ENCODE measurements at places on chromosomes 7 and 10.
A peak's percentile ranks its signal among the peaks of the same experiment; 100 is the strongest.

DNA sequence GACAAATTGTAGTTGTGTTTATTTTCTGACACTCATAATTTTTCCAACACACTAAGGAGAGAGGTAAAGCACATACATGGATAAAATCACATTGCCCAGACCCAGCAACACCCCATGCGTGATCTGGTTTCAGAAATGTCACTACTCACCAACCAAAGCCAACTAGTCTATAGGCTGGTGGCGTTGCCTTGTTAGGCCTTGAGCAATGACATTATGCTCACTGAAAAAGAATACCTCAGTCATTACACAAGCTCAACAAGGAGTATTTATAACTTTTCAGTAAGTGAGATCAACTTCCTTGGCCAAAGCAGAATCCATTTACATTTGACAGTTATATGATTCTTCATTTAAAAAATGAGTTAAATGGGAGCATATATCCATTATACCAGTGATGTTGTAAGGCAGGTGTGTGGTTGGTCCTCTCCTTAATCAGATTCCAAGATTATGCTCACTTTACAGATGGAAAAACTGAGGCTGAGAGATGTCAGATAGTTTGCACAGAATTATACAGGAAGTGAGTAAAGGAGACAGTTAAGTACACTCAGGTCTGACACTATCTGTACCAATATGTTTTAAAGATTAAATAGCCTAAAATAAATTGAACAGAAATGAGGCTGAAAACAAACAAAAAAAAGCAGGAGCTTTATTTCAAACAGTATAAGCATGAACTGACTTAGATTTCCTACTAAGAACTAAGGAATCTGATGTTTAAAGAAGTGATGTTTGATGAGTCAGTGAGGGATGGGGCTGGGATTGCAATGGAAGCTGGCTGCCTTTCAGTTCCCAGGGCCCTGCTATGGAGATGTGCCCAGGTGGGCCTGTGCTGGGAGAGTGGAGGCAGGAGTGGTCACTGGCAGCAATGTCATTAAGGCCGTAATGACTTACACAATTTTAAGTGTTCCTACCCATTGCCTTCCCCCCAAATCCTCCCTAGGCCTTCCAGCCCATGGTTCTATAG, 118.3 kb downstream of the RAPGEF5 start:
- DNase-seq = no peak

- no peak for DNase-seq
Observed at GRCh38 chr7:97005183-97006054, at the start of gene DLX6. TSS of gene DLX6 (plus strand) at chr7:97005553. CDS start at chr7:97005978, 425 bp downstream.

- DNase-seq = no peak
Observed at GRCh38 chr7:46089281-46089680, 168.2 kb upstream of the IGFBP3 start.

- no peak for DNase-seq
Observed at GRCh38 chr7:117043108-117043825, 90.0 kb downstream of the ST7 start.

GRCh38 chr7:82323806-82324205, 119.8 kb downstream of the CACNA2D1 start:
- DNase-seq = no peak

DNA sequence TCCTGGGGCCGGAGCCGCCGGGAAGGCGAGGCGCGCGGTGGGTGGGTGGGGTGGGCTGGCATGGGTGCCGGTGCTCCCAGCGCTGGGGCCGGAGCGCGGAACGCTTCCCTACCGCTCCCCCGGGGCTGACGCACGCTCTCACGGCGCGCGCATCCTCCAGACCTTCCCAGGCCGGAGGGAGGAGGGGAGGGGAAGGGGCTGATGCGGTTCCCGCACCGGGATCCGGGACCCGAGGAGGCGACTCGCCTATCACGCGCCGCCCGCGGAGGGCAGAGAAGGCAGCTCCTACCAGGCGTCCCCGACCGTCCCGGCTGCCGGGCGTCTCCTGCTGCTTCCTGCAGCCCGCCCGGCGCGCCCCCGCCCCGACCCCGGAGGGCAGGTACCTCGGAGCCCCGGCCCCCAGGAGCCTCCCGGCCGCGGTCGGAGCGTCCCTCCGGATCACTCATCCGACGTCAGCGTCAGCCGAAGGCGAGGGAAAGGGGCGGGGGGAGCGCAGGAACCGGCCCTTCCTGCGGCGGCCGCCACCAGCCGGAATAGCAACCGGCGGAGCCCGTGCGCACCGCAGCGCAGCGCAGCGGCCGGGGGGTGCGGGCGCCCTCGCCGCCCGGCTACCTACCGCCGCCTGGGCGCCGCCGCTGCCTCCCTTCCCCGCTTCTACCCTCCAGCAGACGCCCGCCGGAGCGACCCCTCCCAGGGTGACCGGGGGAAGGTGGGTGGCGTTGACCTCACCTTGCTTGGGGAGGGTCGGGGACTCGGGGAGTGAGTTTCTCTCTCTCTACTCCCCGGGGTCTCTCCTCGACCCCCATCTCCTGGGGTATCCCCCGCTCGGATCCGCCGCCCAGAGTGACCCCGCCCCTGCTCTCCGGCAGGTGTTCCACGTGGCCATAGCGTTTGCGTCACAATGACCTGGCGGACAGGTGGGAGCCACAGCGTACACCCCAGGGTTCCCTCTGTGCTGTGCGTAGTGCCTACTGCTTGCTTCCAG, at the start of gene ICA1:
Gene ICA1, minus strand, starts transcription at position 457 of the 985 bp plus-strand sequence. CDS start 26,241 bp downstream, outside the sequence.
- peak; percentile 49 for DNase-seq

DNA sequence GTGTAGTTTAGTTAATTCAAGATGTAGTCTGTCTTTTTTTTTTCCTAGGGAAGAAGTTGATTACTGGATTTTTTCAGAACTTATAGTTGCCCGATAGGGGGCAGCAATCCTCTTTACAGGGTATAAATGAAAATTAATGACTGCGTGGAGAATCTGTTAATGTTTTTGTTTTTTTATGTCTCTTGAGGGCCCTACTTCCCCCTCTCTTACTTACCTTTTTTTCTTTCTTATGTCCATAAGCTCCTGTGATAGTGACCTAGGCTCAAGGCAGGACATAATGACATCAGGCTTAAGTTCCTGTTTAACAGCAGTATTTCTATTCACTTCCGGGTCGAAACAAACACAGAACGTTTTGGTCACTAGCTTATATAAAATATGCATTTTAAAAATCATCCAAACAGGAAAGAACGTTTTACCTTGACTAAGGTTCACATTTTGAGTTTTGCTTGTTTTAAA, 18.8 kb downstream of the CDC123 start:
- peak; percentile 19 for DNase-seq

- DNase-seq = no peak
Observed at GRCh38 chr10:29649561-29650551, 15.1 kb upstream of the SVIL start.

DNA sequence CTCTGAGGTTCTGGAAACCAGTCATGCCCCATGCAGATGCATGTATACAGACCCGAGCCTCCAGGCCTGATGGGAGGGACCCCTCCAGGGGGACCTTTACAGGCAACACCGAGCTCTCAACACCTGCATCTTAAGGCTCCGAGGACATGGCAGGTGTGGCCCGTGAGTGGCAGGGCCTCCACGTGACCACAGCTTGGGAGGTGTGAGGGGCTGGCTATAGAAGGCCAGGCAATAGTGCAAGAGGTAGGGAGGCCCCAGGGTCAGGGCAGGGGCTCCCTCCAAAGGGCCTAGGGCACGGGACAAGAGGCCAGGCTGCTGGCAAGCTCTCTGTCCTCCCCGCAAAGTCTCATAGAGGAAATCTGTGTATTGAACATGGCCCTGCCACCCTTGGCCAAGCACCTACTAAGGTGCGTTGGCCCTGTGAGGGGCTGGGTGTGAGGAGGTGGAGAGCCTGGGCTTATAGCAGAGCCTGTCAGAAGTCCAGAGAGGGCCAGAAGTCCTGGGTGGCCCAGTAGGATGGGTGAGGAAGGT, 134.2 kb downstream of the PTPN20 start:
- no peak for DNase-seq

GRCh38 chr7:157336383-157337315, at the start of gene DNAJB6:
TSS of gene DNAJB6 (plus strand) at chr7:157337004. CDS start at chr7:157358573, 21,569 bp downstream.
- peak; percentile 81 for DNase-seq

GRCh38 chr7:108358553-108358952, 97.7 kb downstream of the NRCAM start:
- DNase-seq = peak; percentile 4

DNA sequence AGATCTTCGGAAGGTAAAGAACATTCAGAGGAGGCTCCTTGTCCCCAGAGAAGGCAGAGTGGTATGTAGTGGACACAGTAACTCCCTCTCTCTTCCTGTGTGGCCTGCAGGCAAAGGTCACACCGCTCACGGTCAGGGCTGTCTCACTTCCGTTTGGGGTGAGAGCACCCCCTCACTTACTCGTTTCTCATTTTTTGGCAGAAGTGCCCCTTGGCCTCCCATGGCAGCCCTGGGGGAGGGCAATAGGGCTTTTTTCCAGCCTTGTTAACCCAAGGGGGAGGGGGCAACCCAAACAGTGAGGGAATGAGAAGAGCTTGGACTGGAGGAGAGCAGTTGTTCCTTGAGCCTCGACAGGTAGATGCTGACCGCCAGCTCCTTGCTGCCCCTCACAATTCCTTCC, 31.8 kb upstream of the SRGN start:
- no peak for DNase-seq

GRCh38 chr7:19747740-19748339, 25.6 kb downstream of the TMEM196 start:
- DNase-seq = peak; percentile 27

DNA sequence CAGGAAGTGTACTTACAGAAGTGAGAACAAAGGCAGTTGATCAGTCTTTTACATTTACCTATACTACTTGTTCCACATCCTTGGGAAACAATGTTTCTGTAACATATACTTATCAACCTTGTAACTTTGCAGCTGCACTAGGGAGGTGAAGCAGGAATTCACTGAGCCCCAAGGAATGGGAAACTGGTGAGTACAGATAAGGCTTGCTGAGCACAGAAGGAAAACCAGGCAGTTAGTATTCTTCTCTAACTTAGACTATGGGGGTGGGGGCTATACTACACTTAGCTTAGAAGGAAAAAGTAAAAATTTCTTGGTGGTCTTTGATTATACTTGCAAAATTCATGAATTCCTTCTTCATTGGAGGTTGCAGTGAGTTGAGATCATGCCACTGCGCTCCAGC, 6.9 kb upstream of the ZNF33A start:
- no peak for DNase-seq

DNA sequence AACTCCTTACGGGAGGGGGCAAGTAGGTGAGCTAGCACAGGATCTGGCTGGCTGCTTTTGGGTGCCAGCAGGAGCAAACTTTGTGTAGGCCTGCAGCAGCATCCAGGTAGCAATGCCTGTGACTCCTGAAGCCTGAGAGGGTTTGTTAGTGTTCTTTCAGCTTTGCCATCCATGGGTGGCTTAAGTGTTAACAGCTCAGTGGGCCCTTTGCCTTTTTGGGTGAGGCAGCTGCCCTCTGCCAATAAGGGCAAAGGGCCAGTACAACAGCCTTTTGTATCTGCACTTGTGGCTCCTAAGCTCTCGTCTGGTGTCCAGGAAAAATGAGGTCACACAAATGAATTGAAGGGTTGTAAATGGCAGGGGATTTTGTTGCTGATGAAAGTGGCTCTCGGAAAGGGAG, 359.0 kb upstream of the CHRM2 start:
- no peak for DNase-seq

DNA sequence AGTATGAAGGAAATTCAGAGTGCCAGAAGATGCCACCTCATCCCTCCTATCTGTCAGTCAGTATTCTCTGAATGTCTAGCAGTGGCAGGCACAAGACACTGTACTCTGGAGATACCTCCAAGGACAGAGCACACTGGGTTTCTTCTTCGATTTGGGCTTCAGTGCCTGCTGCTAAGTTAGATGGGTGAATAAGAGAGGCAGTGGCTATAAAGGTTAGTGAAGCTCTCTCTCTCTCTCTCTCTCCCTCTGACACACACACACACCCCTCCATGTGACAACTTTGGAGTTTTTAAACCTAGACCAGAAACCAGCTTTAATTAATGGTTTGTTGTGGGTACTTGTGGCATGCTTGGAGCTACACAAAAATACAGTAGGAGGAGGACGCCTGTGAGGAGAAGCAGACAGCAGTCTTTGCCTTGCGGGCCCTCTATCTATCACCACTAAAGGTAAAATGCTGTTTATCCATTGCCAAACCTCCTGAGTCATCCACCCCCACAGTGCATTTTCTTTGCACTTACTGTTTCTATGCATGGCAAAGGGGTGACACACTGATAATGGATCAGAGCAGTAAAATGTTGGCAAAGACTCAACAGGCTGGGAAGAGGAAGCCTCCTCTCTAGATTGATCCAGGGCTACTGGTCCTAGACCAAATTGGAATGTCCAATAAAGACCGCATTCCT, 102.5 kb downstream of the TRIL start:
- peak; percentile 67 for DNase-seq
